Heart left ventricle (tissue), 16 donors: ENCODE measurements at places on chromosomes 3 and 15. TPM values are rescaled to one million over a fixed set of nuclear protein-coding genes. Genes with fewer than 3 reads are reported as not detected.

DNA sequence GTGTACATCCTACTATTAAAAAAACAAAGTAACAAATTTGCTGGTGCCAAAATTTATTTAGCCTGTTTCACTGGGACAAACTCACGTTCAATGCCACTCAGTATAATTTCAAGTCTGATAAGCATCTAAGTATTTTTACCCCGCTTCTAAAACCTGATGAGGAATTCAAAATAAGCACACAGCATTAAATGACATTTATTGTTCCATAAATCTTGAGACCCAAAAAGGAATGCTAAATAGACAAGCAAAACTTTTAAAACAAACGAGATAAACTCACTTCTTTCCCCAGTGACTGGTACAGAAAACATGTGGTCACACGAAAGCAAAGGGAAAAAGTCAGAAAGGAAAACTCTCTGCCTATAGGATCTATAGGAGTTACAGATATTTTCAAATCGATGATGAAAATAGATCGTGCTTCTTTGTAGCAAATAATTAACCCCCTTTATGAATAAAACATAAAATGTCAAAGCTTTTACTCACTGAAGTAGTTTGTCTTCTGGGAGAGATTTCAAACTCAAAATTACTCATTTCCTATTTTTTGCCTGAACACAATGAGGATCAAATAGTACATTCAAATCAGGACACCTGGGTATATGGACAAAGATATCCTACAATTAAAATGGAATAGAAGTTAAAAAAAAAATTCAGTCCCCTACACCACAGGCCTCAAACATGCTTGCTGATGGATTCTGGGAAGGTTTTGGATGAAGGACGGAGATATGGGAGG is 51.7 kb downstream of the UBP1 start:
- peaks cover 7% of the 10 kb centered on the region for H3K4me1 ChIP-seq
- no peaks in the 10 kb centered on the region for H3K27me3 ChIP-seq
- no peak for DNase-seq
- peaks cover 98% of the 10 kb centered on the region for H3K36me3 ChIP-seq
- H3K4me3 ChIP-seq, result no peak overlapping the region
- H3K27ac ChIP-seq, result no peak overlapping the region

- no peak overlapping the region for H3K27ac ChIP-seq
- no peaks in the 10 kb centered on the region for H3K27me3 ChIP-seq
- H3K4me1 ChIP-seq, result no peaks in the 10 kb centered on the region
- H3K4me3 ChIP-seq, result no peak overlapping the region
These were observed 327.0 kb upstream of the RORA start for GRCh38 chr15:61556037-61556648.

- no peaks in the 10 kb centered on the region for H3K27me3 ChIP-seq
- H3K36me3 ChIP-seq, result no peaks in the 10 kb centered on the region
- H3K27ac ChIP-seq, result no peak overlapping the region
- DNase-seq, result no peak
These were observed 294.8 kb upstream of the NR2E3 start for GRCh38 chr15:71515375-71516186.

- H3K36me3 ChIP-seq, result no peaks in the 10 kb centered on the region
- H3K4me3 ChIP-seq, result no peak overlapping the region
- H3K4me1 ChIP-seq, result no peaks in the 10 kb centered on the region
These were observed 163.2 kb upstream of the GRM7 start for GRCh38 chr3:6697722-6698121.

DNA sequence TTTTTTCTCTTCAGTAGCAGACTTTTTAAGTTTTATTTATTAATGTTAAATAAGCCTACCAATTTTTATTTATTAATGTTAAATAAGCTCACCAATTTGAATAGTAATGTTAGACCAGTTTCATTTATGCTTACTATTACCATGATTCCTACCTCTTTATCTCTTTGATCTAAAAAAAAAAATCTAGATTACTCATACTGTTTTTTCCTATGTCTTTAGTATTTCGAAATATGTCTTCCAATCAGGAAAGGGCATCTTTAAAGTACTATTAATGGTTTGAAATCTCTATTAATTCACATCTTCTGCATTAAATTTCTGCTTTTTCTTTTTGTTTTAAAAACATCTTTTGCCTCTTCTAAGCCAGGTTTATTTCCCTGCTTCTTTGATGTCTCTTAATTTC is 27.5 kb upstream of the MAPKBP1 start:
- H3K4me3 ChIP-seq, result no peak overlapping the region
- H3K36me3 ChIP-seq, result peaks cover 69% of the 10 kb centered on the region

DNA sequence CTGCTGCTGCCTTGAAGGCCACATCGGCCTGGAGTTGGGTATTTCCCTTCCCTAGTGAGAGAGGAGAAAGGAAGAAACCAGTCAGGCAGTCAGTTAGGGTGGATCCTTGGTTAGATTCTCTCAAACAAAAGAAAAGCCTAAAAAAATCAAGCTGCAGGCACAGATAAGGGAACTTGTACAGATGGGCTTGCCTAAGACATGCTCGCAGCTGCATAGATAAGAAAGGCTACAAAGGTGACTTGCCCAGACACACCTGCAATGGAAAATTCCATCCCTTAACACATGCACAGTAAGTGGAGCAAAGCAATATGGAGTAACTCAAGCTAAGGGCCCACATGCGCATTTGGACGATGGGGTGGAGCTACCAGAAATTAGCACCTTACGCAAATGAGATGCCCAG is 199.7 kb upstream of the ARPP21 start:
- no peak overlapping the region for H3K27ac ChIP-seq
- no peaks in the 10 kb centered on the region for H3K27me3 ChIP-seq
- DNase-seq, result no peak
- H3K36me3 ChIP-seq, result no peaks in the 10 kb centered on the region

GRCh38 chr3:10945683-10946287 is 46.8 kb upstream of the SLC6A1 start:
- H3K4me3 ChIP-seq, result no peak overlapping the region
- peaks cover 8% of the 10 kb centered on the region for H3K4me1 ChIP-seq
- no peaks in the 10 kb centered on the region for H3K36me3 ChIP-seq
- DNase-seq, result peak; percentile 76
- no peak overlapping the region for H3K27ac ChIP-seq

DNA sequence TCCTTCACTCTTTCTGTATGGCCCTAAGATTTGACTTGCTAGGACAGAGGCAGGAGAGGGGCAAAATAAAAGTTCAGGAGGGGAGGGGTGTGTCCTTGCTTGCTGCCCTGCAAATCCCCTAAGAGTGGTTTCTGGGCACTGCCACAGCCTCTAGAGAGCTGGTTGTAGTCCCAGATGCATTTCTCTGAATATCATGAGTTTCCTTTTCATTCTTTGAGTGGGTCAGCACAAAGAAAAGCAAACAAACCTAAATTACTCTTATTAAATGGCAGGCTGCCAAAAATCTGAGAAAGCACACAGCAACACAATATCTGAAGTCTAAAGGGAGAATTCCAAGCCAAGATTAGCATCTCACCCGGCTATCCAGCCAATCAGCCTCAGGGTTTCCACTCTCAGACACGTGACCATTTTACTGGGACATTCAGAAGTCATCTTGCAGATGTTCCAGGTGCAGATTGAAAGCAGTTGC is 919.3 kb downstream of the TUSC7 start:
- no peak overlapping the region for H3K27ac ChIP-seq
- H3K36me3 ChIP-seq, result no peaks in the 10 kb centered on the region
- peak; percentile 15 for DNase-seq
- no peaks in the 10 kb centered on the region for H3K27me3 ChIP-seq
- H3K4me3 ChIP-seq, result no peak overlapping the region

DNA sequence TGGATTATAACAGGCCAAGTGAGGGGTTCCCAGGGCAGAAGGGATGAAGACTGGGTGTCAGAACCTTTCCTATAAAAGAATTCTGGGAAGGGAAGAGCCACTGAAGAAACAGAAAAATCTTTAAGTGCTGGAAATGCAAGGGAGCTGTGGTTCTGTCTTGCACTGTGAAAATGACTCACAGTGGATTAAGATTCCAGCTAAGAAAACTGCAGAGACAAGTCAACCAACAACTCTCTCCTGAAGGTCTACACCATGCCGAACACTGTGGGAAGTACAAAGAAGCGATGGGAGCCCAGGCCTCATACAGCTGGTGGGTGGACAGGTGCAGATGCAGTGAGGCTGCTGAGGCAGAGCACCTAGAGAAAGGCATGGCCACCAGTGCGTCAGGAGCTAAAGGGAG is 27.7 kb downstream of the ZDHHC3 start:
- peaks cover 14% of the 10 kb centered on the region for H3K4me1 ChIP-seq
- peaks cover 23% of the 10 kb centered on the region for H3K36me3 ChIP-seq
- H3K4me3 ChIP-seq, result no peak overlapping the region
- no peaks in the 10 kb centered on the region for H3K27me3 ChIP-seq
- H3K27ac ChIP-seq, result no peak overlapping the region
- no peak for DNase-seq

GRCh38 chr3:138511945-138512344 is 77.5 kb downstream of the ESYT3 start:
- H3K4me3 ChIP-seq, result no peak overlapping the region
- no peaks in the 10 kb centered on the region for H3K36me3 ChIP-seq
- H3K4me1 ChIP-seq, result no peaks in the 10 kb centered on the region
- DNase-seq, result no peak
- H3K27ac ChIP-seq, result no peak overlapping the region
- no peaks in the 10 kb centered on the region for H3K27me3 ChIP-seq

DNA sequence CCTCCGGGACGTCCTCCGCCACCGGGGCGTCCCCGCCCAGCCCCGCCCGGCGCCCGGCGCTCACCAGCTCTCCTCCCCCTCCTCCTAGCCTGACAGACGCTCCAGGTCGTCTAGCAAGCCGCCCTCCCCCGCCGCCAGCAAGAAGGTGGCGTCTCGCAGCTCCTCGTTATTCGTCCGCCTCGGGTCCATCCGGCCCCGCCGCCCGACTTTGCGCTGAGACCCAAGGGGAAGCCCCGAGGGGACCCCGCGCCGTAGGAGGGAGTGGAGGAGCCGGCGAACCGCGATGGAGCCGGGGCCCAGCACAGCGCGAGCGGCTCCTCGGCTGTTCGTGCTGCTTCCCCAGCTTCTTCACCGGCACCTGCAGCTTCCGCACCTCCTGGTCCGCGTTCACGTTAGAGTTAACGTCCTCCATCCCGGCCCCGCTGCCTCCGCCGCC is 26.3 kb upstream of the MTHFS start:
- DNase-seq, result peak; percentile 83
- peak overlapping the region; percentile 97 for H3K4me3 ChIP-seq
- no peaks in the 10 kb centered on the region for H3K27me3 ChIP-seq
- peaks cover 5% of the 10 kb centered on the region for H3K4me1 ChIP-seq
- H3K27ac ChIP-seq, result peak overlapping the region; percentile 90

GRCh38 chr3:166270429-166270828 is 433.2 kb upstream of the BCHE start:
- no peaks in the 10 kb centered on the region for H3K36me3 ChIP-seq
- H3K4me1 ChIP-seq, result no peaks in the 10 kb centered on the region
- DNase-seq, result no peak
- no peaks in the 10 kb centered on the region for H3K27me3 ChIP-seq
- H3K4me3 ChIP-seq, result no peak overlapping the region

- H3K27ac ChIP-seq, result no peak overlapping the region
- no peak for DNase-seq
- H3K4me1 ChIP-seq, result no peaks in the 10 kb centered on the region
- H3K36me3 ChIP-seq, result no peaks in the 10 kb centered on the region
- H3K27me3 ChIP-seq, result no peaks in the 10 kb centered on the region
These were observed 188.0 kb upstream of the TGFBR2 start for GRCh38 chr3:30418443-30418842.

GRCh38 chr3:106588739-106589138 is 719.9 kb upstream of the CBLB start:
- H3K27me3 ChIP-seq, result no peaks in the 10 kb centered on the region
- H3K4me1 ChIP-seq, result no peaks in the 10 kb centered on the region

DNA sequence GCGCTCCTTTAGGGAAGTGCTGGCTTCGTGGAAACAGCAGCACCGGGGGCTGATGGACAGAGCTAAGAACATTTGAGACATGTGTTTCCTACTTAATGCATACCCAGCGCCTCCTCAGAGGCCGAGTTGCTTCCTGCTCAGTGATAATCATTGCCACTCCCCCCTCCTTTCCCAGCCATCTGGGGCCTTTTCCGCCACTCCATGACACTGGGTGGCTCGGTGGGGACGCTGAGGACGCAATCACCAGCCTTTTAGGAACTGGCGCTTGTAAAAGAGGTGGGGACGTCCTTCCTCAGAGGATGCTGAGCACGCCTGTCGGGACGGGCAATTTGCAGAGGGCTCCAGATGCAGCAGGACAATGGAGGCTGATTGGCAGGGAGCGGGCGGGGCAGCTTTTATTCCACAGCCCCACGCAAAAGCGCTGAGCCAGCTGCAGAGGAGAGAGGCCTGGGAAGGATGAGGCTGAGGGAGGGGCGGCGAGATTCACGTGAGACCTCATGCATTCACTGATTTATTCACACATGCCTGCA is 22.2 kb upstream of the IQSEC1 start:
- H3K4me3 ChIP-seq, result no peak overlapping the region
- no peak overlapping the region for H3K27ac ChIP-seq
- H3K4me1 ChIP-seq, result peaks cover 9% of the 10 kb centered on the region
- DNase-seq, result peak; percentile 34
- no peaks in the 10 kb centered on the region for H3K36me3 ChIP-seq

DNA sequence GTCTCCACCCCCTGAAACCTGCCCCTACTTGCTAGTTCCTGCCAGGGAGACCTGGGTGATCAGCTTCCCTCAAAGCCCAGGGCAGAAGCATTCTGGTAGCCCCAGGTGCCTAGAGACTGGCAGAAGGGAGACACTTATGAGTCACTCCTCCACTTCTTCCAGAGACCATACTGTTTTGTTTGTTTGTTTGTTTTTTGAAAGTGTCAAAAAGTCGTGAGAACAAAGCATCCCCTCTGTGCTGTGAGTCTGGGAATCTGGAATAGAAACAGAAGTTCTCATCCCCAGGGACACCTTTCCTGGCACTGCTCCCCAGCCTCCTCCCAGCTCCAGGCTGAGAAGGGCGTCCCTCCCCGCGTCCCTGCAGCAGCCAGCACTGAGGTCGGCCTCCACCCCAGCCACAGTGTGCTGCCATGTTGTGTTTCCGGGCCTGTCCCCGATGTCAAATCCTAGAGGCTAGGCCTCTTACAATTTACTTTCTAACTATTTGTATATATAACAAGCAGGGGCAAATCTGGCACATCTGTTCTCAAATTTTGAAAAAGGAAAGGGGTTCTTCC is 573.0 kb downstream of the RBMS3 start:
- H3K4me1 ChIP-seq, result peaks cover 17% of the 10 kb centered on the region
- no peak for DNase-seq
- no peaks in the 10 kb centered on the region for H3K36me3 ChIP-seq
- H3K27me3 ChIP-seq, result no peaks in the 10 kb centered on the region
- H3K27ac ChIP-seq, result no peak overlapping the region
- no peak overlapping the region for H3K4me3 ChIP-seq

The CKMT1B gene
- total RNA-seq, result not detected

The SKOR1 gene
- total RNA-seq, result 0.18 TPM

The ROBO1 gene
- 2.6 TPM for total RNA-seq

The SELENOS gene
- total RNA-seq, result 49.8 TPM

The KNG1 gene
- total RNA-seq, result 0.24 TPM

The STARD5 gene
- 3.0 TPM for total RNA-seq

The ALDH1A3 gene
- total RNA-seq, result 4.7 TPM

The NMB gene
- total RNA-seq, result 5.6 TPM

The ERICH6 gene
- total RNA-seq, result 0.54 TPM

The KBTBD8 gene
- 6.4 TPM for total RNA-seq
